ENCODE measurements at places on chromosomes 16 and 17.

DNA sequence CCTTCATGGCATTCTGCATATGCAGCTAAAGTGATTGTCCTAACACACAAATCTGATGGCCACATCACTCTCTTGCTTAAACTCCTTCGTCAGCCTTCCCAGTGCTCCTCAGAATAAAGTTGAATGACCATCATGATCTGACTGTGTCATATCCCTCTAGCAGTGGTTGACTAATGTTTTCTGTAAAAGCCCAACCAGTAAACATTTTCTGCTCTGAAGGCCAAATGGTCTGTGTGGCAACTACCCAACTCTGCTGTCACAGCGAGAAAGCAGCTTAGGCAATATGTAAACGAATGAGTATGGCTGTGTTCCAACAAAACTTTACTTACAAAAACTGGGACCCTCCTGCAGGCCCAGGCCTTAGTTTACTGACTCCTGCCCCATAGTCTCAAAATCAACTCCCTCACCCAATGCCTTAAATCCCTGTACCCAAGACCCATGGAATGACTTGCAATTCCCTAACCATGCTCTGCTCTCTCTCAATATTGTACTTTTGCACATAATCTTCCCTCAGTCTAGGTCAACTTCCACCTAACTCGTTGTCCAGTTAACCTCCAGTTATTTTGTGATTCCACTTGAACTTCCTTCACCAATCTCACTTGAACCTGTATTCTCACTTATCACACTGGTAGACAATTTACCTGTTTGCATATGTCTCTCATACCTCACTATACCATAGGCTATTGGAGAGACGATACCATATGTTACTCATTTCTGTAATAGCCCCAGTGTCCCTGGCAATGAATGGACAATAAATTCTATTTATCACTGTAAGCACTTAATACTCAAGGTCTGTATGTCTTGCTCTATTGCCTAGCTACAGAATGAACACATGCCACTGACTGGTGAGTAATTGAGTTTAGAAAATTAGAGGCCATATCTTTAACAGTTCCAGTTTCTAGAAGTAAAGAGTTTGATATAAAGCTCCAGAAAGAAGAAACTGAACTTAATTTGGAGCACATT lies 29.1 kb downstream of the TMEM100 start:
- no peak for DNase-seq

- DNase-seq = no peak
Measured at GRCh38 chr16:4859900-4860255, 12.6 kb downstream of the UBN1 start.

GRCh38 chr17:68870976-68871375 lies 84.2 kb downstream of the ABCA8 start:
- no peak for DNase-seq

DNA sequence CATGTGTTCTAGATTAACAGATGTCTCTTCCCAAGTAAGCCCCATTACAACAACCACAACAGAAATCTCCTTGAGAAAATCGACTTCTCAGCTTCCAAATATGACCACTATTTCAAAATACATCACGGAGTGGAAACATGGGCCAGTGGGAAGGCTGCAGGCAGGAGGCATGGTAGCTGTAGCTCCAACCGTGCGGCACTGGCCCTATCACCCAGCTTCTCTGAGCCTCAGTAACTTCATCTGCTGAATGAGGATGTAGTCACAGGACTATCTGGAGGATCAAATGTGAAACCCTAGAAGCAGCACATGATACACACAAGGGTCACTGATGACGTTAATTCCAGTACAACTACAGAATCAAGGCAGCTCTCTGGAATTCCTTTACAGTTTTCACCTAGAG lies 112.2 kb downstream of the VPS53 start:
- DNase-seq = no peak

DNA sequence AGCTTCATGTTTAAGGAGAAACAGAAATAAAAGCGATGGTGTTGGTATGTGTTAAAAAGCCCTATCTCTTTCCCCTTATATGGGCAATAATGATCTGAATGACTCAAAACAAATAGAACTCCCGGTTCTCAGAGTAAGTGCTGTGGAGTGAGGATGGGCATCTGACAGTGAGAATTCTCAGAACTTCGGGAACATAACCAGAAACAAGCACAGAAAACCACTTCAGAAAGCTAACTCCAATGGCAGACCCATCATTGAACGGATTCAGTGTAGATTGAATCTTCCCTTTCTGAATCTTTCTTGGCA lies 67.2 kb downstream of the CDH8 start:
- DNase-seq = no peak

DNA sequence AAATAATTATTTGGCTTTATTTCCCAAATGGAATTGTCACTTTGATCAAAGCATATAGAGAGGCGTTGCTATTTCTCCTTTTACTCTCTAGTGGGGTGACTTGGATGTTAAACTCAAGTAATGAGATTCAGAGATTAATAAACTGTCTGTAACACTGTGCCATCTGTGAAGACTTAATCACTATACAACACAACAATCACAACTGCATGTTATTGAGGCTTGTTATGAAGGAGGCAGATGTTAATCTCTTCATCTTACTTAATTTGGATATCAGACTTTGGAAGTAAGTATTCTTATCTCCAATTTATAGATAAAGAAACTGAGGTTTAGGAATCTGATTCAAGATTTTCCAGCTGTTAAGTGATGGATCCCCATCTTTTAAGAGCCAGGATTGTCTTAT lies 132.5 kb downstream of the CNTNAP4 start:
- no peak for DNase-seq

DNA sequence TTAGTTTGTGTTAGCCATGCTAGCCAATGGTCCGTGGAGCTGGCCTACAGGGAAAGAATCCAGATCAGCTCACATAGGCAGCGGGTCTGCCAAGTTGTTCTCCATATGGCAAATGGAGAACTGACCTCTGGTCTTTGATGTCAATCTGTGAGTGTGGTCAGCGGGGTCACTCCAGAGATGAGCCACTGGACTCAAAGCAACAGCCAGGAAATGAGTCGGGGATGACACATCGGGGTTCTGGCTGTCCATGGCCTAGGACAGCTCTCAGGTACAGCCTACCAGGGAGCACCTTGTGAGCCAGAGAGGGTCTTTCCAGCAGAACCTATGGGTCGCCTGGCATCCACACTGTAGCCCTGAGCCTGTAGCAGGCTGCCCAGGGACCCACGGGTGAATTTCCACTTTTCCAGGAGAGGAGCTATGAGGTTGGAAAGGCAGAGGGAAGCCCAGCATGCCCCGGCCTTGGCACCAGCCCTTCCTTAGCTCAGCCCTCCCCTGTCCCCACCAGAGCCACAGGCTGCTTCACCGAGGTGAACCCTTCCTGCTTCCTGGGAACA lies 203.0 kb upstream of the TNRC6C start:
- DNase-seq = no peak

Data from progenitor cell of endocrine pancreas (in vitro differentiated cells).